ENCODE measurements at places on chromosomes 12 and 14.

GRCh38 chr14:82422230-82422629, 888.6 kb upstream of the SEL1L start:
- DNase-seq = no peak

DNA sequence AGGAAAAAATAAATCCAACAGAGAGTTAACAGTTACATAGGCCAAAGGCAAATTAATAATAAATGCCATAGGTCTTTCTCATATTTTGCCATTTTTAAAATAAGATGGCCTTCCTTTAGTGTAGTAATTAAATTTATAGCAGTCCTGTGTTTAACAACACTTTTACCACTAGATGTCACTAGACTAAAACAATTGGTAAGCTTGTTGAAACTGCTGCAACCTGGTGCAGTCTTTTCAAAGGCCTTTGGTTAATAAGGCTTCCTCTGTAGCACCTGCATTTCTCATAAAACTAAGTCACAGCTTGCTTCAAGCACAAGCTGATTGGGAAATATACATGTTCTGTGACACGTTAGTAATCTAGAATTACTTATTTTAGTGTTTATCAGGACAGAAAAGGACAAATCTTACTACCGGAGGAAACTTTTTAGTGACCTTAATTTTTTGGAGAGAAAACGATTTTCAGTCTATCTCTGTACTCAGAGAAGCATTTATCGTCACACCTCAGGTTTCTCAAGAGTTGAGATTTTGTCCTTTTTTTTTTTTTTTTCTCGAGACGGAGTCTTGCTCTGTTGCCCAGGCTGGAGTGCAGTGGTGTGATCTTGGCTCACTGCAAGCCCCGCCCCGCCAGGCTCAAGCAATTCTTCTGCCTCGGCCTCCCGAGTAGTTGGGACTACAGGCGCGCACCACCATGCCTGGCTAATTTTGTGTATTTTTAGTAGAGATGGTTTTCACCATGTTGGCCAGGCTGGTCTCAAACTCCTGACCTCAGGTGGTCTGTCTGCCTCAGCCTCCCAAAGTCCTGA, 20.0 kb downstream of the BORCS5 start:
- peak; percentile 45 for DNase-seq

GRCh38 chr12:96997797-96998484, 90.9 kb downstream of the NEDD1 start:
- no peak for DNase-seq

DNA sequence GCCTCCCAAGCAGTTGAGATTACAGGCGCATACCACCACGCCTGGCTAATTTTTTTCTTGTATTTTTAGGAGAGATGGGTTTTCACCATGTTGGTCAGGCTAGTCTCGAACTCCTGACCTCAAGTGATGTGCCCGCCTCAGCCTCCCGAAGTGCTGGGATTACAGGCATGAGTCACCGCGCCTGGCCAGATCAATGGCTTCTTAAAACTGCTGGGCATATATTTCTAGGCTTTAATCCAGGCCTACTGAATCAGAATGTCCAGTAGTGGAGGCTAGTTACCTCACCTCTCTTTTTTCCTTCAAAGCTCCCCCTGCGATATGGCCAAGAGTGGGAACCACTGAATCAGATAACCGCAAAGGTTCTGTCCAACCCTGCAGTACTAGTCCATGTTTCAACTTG, 17.1 kb downstream of the POU6F1 start:
- no peak for DNase-seq

DNA sequence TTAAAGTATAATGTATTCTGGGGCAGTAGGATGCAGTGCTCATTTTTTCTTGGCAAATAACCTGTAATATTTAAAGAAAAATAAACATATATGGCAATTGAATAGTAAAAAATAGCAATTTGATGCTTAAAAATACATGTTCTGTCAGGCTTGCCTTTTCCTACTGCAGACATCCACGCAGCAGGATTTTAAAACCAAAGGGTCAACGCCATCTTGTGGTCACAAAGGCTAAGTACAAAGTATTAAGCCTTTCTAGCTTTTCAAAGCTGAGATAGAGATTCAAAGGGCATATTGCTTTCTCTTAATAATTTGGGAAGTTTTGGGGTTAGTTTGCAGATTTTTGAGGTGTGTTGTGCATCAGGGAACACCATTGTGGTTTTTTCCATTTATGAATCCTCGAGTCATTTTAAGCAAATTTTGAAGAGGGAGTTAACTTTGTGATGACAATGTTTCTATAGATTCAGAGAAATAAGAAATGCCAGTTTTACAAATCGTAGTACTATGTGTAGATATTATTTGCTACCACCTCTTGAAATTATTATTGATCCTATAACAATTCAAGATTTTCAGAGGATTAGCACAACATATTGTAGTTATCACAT, 4.7 kb upstream of the CCER1 start:
- DNase-seq = no peak

- DNase-seq = peak; percentile 53
Observed at GRCh38 chr14:32648434-32648833, 290.2 kb upstream of the NPAS3 start.

DNA sequence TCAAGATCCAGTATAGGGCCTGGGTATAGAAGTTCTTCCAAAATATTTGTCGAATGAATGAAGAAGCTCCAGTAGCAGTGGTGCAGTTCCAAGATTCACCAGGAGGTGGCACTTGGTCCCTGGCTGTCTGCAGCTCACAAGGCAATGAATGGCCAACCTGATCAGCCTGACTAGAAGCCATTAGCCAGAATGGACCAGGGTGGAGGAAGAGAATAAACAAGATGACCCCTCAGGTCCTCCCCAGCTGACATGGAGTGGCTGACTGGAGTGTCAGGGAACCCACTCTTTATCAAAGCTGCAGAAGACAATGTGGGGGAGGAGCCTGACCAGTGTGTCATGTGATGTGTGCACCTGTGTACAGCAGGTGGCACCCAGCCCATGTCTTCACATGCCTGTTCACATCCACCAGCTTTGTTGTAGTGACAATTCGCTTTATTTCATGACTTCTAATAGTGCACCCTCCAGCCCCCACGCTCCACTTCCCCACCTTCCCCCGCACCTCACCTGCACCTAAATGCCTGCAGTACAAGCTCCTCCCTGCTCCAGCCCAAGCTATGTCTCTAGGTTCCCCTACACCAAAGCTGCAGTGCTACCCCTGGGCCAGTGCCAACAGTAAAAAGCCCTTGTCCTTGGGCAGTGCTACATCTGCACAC, 3.0 kb downstream of the LTBP2 start:
- DNase-seq = peak; percentile 82

DNA sequence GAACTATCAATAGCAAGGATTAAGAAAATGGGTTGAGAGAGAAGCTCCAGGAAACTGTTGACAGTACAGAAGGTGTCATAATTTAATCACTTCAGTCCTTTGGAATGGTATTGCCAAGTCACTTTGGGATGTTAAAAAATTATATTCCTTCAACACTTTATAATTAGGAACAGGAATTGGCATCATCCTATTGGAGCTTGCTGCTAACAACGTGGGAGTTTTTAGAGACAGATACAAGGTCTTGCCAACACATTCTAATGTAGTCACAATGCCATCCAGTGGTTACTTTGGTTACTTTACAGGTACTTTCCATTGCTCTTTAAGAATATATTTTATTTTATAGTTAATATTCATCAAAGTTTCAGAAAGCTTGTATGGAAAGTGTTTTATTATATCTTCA, 310.1 kb downstream of the SYT1 start:
- DNase-seq = peak; percentile 20

DNA sequence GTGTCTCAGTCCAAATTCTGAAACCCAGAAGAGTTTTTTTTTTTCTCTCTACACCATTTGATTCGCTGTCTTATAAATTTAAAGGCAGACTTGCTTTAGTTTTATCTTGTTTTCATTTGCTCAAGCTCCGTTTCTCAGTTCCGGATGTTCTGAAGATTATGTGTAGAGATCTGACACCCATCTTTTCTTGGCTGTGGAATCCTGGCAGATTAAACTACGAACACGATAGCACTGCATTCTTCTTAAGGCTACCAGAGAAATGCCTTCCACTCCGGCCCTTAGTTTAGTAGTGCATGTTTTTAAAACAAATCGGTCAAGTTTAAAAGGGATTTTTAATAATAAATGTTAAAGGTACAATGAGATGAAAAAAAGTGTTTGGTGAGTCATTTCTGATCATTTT, 106.4 kb downstream of the LMO3 start:
- DNase-seq = no peak

DNA sequence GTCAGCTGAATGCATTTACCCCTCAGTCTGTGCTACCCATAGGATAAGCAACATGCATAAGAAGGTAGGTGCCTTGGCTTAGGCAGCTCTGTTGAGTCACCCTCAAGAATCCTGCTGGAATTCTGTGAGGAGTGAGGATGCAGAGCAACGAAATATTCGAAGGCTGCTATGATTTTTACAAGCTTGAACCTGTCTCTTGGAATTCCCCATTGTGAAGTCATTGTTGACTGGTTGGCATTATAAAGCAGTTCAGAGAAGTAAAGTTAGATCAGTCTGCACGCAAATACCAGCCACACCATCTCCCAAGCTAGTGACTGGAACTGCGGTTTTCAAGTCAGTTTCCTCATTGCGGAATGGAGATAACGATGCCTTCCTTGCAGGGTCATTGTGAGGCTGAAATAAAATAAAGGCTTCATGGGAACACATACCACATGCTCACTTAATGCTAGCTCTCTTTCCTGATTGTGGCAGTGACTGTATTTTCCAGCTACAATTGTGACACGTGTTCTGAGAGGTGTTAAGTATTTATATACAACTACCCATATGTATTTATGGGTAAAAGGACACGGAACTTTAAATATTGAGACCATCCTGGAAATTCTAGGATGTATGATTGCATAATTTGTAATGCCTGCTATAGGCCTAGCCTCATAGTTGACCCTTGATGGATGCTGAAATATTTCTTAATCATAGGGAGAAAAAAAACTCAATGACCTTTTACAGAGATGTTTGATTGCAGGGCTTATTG, 96.7 kb downstream of the ETV6 start:
- DNase-seq = no peak

- peak; percentile 43 for DNase-seq
Observed at GRCh38 chr12:130747867-130748740, 32.0 kb upstream of the RIMBP2 start.

GRCh38 chr14:20204721-20205120, 14.0 kb downstream of the OR11G2 start:
- DNase-seq = no peak

GRCh38 chr14:75174066-75174465, 2.3 kb downstream of the TMED10 start:
- no peak for DNase-seq

- no peak for DNase-seq
Observed at GRCh38 chr12:100827901-100828520, 33.4 kb downstream of the ANO4 start.

- no peak for DNase-seq
Observed at GRCh38 chr14:30349520-30349919, 209.4 kb upstream of the G2E3 start.

GRCh38 chr12:131449027-131449426, 261.9 kb upstream of the SFSWAP start:
- no peak for DNase-seq

DNA sequence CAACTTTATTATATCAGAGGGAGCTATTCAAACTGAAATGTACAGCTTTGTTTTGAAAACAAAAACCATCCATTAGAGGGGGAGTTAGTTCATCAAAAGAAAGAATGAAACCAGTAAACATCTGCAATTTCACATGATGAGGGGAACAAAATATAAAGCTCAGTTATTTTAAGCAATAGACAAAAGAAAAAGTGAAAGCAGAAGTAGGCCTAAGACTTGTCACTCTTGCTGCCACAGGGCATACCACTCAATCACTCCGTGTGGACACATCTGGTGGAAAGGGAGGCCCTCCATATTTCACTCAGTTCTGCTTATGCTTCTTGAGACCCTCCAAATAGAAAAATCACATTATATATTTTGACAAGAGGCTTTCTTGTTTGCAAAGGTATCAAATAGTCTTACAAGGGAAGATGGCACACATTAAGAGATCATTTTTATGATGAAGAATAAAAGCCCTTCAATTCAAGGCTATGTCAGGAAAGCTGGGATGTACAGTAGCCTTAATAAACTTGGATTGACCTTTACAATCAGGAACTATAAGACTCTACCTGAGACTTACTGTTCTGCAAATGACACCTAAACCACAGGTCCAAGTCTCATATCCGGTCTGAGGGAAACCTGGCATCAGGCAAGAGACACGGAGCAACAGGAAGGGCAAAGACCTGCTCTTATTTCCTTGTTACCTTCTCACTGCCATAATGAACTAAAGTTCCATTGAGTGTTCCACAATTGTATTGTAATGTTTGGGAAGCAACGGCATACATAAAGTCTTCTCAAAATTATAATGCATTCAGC, 222.5 kb upstream of the GRIP1 start:
- no peak for DNase-seq

GRCh38 chr12:121334513-121335343, 17.5 kb downstream of the ANAPC5 start:
- peak; percentile 55 for DNase-seq

DNA sequence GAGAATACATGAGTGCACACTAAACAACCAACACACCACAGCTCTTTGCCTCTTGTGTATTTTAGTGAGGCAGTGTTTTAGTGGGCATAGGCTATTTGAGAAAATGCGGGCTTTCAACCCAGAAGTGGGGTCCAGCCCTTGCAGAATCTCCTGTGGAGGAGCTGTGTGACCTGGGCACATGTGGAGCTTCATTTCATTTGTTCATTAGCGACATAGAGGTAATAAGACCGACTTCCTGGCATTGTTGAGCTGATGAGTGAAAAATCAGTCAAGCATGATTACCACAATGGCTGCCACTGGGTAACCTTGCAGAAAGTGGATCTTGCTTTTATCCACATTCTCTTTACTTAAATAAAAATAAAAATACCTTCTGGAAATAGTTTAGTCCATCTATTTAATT, 923.5 kb downstream of the BCL11B start:
- DNase-seq = no peak

- DNase-seq = no peak
Observed at GRCh38 chr12:15634010-15634683, 155.0 kb downstream of the EPS8 start.

GRCh38 chr14:93120517-93120916, 4.8 kb upstream of the ITPK1 start:
- no peak for DNase-seq

All from HFF-Myc (cell line).